ENCODE measurements at places on chromosomes 12 and 14.

- no peak for DNase-seq
These were observed 12.8 kb downstream of the SLC38A2 start for GRCh38 chr12:46359667-46360280.

- DNase-seq = no peak
These were observed 50.3 kb downstream of the SNAPC1 start for GRCh38 chr14:61812347-61813095.

GRCh38 chr12:67045650-67046049, 223.5 kb upstream of the CAND1 start:
- no peak for DNase-seq

DNA sequence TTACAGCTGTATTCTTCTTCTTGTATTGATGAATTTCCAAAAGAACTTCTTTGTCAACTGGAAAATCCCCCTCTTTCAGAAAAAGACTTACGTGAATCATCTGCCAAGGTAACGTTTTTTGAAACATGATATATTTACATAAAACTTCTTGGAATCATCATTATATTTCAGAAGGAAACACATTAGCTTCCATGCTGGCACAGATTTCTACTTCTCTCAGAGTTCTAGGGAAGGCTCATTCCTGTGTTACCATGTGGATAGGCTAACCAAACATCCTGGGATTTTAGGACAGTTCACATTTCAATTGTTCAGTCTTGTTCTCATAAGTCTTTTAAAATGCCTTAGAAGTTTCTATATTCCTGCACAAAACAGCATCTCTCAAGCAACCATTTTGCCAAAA, 120.3 kb upstream of the NEDD1 start:
- no peak for DNase-seq

- DNase-seq = no peak
These were observed 11.9 kb upstream of the NUDT4 start for GRCh38 chr12:93365616-93366405.

DNA sequence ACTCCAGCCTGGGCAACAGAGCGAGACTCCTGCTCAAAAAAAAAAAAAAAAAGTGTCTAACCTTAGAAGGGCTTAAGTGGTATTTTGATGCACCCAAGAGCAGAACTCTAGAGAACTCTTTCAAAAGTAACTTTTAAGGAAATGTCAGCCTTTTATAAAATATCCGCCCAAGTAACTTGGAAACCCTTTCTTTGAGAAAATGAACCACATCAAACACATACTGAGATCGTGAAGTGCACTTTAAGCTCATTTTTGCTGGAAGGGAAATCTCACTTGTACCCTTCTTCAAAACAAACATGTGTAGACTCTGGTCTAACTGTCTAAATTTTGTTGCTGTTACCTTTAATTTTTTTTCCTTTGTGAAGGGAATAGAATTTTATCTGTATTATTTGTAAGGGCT, 5.5 kb downstream of the C12orf56 start:
- no peak for DNase-seq

DNA sequence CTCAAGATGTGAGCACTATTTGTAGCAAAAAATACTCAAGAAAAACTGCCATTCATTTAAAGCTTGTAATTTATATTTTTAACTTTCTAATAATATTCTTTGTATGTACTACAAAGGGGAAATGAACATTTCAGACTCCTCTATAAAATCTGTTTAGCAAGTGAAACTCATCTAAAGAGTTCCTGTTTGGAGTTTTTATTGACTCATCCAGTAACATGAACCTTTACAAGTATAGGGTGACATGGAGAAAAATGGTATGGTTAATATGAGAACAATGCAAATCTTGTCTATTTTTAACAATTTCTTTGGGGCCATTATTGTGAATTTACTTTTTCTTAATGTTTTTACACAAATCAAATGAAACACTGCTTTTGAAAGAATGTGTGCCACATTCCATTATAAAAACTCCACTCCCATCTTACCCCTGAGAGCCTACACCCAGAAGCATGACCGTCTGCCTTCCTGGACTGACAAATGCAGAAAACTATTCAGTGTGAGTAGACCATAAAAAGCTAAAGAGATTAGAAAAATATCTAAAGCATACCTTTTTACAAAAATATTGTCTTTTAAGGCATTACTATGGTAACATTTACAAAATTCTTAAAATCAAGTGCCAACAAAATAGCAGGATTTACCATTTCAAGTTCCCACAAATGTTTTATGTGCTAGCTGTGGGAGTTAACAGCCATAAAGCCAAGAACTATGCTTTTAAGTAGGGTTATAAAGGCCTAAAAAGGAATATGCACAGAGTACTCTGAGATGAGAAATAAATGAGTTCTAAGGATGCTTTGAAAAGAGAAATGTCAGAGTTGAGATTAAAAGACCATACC, 144.0 kb downstream of the ADAMTS20 start:
- no peak for DNase-seq

GRCh38 chr12:32600681-32601080, 78.4 kb upstream of the DNM1L start:
- no peak for DNase-seq

GRCh38 chr12:123767613-123768012, 5.5 kb downstream of the DNAH10 start:
- DNase-seq = peak; percentile 30

GRCh38 chr12:82414926-82415325, 56.6 kb downstream of the METTL25 start:
- DNase-seq = no peak

DNA sequence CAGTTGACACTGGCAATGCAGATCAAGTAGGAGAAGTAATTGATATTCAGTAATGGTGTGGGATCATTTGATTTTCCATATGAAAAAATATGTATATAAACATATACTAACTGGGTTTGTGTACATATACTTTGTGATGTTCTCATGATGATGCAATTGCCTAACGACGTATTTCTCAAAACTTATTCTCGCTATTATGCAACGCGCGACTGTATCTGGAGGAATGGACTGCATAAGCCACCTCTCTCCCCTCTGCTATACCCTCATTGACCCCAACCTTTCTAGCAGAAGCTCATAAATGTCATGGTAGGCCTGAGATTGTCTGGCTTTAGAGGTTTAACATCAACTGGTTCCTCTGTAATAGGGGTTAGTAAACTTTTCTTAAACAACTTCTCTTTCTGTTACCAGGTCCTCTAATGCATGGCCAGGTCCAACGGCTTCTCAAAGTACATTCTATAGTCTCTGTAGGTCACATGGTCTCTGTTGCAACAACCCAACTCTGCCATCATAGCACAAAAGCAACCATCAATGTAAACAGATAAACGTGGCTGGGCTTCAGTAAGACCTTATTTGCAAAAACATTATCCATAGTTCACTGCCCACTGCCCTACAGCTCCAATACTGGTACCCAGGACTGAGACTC, 59.3 kb downstream of the FOXN3 start:
- DNase-seq = no peak

DNA sequence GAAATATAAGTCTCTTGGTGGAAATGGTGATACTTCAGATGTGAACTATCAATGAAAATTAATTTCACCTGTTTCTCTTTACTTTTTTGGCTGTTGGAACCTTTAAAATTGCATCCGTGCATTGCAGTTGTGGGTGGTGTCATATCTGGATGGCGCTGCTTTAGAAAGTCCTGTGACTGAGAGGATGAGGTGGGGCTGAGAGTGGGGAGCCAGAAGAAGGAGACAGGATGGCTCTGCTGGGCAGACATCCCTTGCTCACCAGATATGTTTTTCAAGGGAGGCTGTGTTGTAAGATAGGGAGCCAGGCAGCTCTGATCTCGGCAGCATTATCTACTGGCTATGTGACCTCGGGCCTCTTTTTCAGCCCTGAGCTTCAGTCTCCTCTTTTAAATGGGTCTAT, 12.7 kb downstream of the ASB2 start:
- no peak for DNase-seq
